ENCODE measurements at places on chromosomes 6 and 20.

GRCh38 chr20:63850689-63851547 is 10.4 kb upstream of the ABHD16B start:
- peak; percentile 63 for DNase-seq

DNA sequence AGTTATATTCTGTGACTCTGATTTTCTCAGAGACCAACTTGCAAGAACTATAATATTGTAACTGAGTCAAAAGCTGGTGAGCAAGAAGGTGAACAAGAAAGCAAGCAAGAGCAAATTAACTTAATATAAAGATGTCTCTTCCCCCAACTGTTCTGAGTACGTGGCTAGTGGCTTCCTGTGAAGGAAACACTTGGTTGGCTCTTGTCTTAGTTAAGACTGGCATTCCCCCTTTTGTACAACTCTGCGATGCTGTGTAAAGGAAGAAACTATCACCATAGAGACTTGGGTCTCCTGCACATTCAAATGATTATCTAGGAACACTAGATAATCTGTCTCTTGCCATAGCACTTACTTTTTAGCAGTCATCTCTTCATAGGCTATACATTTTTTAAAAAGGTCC is 47.3 kb upstream of the TNFAIP3 start:
- DNase-seq: no peak

GRCh38 chr20:2816030-2816582 is at the start of gene TMEM239:
TSS of gene TMEM239 (plus strand) at chr20:2816364. CDS start at chr20:2816555, 191 bp downstream.
- DNase-seq: no peak

DNA sequence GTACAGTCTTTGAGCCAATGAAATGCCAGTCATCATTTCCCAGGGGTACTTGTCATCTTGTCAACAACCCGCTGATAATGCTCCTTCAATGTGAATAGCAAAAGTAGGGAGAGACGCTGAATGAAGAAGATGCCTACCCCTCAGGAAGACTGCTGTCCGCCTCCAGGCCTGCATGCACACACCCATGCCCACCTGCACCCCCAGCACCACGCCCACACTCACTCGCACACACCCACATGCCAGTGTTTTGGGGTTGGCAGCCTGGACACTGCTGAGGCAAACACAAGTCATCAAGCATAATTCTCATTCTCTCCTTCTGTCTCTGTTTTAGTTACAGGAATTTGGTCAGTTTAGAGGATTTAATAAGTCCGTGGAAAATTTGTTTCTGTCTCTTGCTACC is 63.6 kb downstream of the SYTL3 start:
- no peak for DNase-seq

DNA sequence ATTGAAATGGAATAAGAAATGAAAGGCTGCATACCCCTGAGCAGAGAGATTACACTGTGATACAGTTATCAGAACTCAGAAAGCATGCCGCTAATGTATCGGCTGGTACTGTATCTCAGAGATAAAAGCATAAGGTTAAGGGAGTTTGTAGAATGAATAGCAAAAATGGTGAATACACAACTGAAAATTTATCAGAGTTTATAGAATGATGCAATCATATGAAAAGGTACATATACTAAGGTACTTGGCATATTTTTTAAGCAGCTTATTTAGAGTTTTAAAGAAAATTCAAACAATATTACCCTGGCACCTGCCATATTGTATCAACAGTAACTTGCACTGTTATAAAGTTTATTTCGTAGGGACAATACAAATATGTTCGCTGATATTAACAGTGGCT is 364.0 kb downstream of the PHF3 start:
- DNase-seq: no peak

DNA sequence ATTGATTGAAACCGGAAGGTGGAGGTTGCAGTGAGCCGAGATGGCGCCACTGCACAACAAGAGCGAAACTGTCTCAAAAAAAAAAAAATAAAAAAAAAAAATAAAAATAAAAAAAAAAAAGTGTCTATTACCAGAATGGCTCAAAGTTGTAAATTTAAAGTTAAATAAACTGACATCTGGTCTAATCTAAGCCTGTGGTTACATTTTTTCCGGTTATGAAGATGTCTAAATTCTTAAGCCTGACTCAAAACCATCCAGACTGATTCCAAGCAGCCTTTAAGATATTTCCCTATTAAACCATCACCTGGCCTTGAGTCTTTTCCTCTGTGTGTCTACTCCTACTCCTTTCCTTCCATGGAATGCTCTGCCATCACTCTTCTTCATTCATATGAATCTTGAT is 371.7 kb upstream of the RUNX2 start:
- DNase-seq: no peak

GRCh38 chr6:88499436-88499835 is 333.3 kb upstream of the CNR1 start:
- DNase-seq: no peak

DNA sequence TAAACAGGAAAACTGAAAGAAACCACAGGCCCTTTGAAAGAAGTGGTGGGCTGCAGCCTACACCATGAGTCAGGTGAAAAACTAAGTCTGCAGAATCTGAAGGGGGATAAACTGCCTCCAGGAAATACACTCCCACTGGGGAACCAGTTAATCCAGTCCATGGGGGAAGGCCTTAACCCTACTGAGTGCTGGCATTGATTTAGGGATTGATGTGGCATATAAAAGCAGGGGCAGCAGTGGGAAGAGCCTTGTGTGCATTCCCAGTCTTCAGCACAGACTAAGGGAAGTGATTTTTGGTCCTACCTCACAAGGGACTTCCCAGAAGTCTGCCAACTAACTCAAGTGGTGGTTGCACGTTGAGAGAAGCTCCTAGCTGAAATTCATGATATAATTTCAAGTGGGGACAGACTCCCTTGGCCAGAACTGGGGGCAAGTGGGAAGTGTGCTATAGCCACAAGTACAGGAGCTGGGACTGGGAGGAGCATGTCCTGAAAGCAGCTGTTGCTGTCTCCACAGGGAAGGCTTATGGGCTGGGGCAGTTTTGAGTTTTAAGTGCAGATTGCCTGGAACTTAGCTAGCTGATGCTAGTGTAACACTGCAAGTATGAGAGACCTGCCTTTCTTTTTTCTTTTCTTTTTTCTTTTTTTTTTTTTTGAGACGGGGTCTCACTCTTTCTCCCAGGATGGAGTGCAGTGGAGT is 31.2 kb downstream of the CITED2 start:
- no peak for DNase-seq

- DNase-seq: no peak
These were observed 341.5 kb downstream of the TFAP2A start for GRCh38 chr6:10073341-10073740.

DNA sequence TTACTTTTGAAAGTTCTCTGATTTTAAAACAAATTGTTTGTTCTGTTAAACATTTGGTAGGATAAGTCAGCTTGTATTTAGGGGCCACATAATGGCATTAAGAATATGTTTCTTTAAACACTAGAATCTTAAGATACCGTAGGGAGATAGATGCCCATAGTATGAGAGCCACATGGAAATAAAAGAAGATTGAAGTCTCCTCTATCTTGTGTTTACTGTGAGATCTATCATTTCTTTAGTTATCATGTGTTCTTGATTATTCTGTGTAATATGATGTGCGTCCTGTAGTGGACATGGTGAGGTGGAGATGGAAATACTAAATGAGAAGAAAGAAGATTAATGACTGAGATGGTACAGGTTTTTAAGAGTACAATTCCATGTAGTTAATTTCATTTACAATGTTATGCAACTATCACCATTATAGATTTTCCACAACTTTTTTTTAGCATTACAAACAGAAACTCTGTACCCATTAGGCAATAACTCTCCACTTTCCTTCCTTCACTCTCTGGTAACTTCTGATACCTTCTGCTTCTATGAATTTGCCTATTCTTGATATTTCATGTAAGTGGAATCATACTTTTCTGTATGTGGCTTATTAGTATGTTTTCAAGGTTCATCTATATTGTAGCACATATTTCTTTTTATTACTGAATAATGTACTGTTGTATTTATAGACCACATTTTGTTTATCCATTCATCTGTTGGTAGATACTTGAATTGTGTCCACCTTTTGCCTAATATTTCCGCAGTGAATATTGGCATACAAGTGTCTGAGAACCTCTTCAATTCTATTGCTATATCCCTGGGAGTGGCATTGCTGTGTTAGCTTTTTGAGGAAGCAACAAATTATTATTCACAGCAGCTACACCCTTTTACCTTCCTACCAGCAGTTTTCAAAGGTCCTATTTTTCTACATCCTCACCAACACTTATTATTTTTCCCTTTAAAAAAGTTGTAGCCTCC is 11.5 kb downstream of the RNF146 start:
- no peak for DNase-seq

GRCh38 chr6:153058291-153058690 is 55.8 kb upstream of the MTRF1L start:
- DNase-seq: no peak

DNA sequence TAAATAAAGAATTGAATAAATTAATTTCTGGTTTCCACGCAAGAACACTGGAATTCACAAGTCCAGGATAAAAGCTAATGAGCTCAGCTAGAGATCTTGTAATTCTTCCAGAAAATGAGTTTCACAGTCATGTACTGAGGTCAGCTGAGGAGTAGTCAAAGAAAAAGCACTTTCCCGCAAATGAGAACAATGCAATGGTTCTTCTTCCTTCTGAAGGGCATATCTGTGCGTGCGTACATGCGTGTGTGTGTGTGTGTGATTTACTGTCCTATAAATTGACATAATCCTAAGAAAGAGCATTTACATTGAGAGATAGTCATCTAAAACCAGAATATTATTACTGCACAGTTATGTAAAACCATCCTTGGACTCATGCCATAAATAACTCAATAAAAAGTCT is 968.9 kb upstream of the EYS start:
- DNase-seq: no peak
